Iris pigment epithelial cell (primary cell): ENCODE measurements at places on chromosomes 7 and 10.

DNA sequence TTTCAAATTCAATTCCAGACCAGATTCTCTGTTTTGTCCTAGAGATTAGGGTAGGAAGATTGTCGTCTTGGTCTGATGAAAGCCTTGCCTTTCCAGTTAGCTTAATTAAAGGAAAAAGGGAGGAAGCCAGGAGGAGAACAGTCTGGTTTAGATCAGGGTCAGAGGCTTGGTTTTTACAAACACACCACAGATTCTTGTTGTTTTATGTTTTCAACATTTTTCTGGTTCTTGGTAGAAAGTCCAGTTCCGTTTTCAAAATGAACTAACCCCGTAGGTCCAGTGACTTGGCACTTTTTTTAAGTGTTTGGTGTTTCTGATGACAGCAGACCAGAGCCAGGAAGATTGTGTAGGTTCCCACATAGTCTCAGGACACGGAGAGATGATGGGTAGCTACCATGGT lies 167.1 kb upstream of the INHBA start:
- DNase-seq: no peak

GRCh38 chr7:24313777-24314176 lies 29.8 kb downstream of the NPY start:
- DNase-seq: no peak

DNA sequence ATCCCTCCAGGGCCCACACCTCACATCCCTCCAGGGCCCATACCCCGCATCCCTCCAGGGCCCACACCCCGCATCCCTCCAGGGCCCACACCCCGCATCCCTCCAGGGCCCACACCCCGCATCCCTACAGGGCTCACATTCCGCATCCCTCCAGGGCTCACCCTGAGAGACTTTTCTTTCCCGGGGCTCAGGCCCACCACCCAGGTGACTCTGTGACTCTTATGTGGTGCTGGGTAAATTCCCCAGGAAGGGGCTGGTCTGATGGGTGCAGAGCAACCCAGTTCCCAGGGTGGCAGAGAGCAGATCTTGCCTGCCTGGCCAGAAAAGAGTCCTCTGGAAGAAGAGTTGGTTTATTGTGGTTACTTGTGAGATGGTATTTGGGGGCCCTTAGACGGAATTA lies 290.7 kb downstream of the TCERG1L start:
- DNase-seq: no peak

- no peak for DNase-seq
These were observed 35.6 kb upstream of the TCF7L2 start for GRCh38 chr10:112914288-112914952.

DNA sequence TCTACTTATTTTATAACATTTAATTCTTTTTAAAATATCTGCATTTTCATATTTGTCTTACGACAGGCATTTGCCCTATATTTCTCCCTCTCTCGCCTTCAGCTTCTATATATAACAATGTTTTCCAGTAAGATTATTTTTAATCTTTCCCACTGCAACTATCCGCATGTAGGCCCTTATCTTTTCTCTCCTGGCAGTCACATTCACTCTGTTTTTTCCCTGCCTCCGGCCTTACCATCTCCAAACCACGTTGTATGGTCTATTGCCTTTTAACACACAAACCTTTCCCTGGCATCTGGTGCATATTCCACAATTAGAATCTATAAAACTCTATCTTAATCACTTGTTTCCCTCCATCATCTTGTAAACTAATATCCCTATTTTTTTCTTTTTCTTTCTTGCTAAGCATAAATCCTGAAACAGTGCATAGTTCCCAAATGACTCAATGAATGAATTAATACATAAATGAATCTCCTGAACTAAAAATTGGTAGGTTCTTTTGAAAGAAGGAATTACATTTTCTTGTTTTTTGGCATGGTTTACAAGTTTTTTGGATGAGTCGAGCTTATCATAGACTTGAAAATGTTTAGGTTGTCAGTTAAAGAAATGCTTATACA lies 173.2 kb downstream of the SEMA3A start:
- DNase-seq: peak; percentile 54

DNA sequence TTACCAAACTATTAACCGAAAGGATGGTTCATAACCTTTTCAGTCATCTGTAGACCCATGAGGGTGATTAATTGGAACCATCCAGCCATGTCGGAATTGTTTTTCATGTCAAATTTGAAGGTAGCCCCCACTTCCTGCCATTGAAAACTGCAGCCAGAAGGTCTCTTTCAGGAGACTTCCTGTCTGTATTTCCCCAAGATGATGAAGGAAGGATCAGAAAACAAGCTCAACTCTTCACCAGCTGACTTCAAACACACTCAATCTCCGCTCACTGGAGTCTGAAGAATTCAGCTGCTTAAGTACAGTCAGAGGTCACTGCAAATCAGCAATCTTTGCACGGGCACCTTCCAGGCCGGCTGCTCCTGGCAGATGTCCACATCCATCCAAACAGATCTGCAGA lies 291.7 kb upstream of the NPVF start:
- DNase-seq: no peak

DNA sequence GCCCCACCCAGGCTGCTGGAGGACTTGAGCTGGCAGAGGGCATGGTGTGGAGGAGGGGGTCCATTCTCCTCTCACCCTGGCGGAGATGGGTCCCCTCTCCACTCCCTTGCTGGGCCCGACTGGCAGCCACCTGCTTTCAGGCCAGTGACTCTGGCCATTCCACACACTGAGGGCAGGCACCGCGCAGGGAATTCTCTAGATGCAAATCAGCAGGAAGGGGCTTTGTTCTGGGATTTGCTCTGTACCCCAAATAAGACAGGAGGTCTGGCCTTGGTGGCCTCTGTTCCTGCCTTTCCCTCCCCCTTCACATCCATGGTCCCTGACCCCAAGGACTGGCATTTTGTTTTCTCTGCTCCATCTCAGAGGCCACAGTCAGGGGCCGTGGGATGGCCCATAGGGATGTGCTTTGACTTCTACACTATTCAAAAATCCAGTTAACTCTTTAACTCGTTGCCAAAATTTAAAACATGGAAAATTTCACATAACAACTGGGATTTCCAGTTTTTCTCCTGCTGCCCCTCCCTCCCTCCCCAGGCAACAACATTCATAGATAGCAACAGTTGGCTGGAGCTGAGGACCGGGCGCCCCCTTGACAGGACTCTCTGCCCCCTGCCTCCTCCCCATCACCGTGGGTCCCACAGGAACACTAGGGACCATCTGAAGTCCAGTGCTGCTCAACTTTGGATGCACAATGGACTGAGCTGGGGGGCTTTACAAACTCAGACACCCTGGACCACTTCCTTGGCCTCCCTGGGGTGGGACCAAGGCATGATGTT lies 33.9 kb downstream of the PPIF start:
- no peak for DNase-seq
